ENCODE measurements at places on chromosomes 4 and X.

GRCh38 chrX:132750331-132751062, 207.9 kb downstream of the HS6ST2 start:
- DNase-seq: no peak

GRCh38 chr4:76090241-76090691, 15.8 kb downstream of the ART3 start:
- peak; percentile 17 for DNase-seq

GRCh38 chrX:128634754-128635153, 582.6 kb upstream of the ACTRT1 start:
- DNase-seq: no peak

- DNase-seq: no peak
Measured at GRCh38 chr4:156781852-156782251, 189.7 kb downstream of the PDGFC start.

DNA sequence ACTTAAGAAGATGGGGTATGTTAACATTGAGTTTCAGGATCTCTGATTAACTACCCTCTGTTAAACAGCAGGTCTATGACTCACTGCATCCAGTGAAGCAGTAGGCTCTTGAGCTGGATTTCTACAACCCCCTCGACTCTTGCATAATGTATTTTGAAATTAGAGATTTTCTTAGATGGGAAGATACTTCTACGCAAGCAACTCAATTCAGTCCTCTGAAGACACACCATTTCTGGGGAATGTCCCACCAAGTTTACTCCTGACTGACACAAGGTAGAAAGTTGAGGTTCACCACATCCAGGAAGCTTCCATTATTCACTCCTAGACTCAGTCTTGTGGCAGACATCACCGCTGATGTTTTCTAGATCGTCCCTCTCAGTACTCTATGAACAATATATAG, 12.9 kb downstream of the PALLD start:
- no peak for DNase-seq

DNA sequence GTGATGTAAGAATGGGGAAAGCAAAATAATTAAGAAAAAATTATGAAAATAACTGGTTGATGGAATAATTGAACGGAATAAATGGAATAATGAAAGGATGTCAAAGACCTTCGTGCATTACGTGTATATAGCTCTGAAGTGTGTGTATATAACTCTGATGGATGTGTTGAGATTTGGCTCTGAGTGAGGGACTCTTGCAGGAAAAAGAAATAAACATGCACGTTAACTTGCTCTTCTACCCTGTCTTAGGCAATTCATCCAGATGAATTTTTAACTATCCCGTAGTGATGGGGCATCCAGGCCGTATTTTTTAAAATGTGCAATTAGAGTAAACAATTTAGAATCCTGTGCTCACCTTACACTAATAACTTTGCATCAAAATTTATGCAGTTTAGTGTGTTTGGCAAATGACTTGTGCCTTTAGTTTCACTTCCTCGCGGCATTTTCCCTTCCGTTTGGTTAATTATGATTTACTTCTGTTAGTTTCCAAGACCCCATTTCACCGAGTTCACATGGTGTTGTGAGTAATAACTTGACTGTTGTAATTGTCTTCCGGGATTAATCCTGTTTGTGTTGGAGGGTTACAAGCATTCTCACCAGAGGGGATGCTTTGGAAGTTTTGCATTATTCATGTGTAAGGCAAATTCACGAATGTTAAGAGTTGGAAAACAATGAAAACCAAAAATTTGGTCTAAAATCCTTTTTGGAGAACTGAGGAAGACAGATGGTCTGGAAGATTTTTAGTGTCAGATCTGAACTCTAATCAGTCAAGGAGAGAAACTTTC, 256.5 kb upstream of the FAT1 start:
- DNase-seq: no peak

- DNase-seq: no peak
Measured at GRCh38 chrX:311156-312129, 7.2 kb downstream of the GTPBP6 start.

GRCh38 chrX:25285598-25285997, 269.8 kb upstream of the ARX start:
- DNase-seq: no peak

GRCh38 chrX:65686236-65686635, 18.8 kb downstream of the MSN start:
- DNase-seq: no peak

DNA sequence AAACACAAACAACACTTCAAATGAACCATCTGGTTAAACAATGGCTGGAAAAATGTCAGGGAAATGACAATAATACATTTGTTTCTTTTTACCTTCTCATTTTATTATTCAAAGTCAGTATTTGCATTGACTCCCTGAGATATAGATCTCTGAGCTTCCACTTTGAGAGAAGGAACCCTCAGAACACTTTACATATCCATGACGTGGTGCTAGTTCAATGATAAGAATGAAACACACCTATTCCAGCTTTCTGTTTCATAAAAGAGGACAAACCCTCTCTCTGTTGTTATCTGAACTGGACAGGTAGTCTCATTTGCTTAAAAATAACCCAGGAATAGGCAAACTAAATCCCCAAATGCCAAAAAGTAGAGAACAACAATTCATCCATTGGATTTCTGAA, 65.3 kb upstream of the CCSER1 start:
- no peak for DNase-seq

- DNase-seq: no peak
Measured at GRCh38 chrX:147069926-147070325, 255.4 kb upstream of the CXorf51A start.

DNA sequence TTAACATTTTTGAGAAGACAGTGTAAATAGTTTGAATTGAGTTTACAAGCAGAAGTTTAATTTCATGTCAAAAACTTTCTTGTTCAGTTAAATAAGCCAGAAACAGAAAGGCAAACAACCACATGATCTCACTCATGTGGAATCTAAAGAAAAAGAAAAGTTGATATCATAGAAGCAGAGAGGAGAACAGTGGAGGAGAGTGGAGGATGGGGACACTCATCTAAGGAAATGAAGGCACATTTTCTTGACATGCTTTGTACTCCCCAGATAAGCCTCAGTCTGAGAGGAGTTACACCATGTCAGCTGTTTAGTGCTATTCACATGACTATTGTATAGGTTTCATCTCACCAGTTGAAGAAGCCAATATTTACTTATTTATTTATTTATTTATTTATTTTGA, 13.5 kb downstream of the SNCA start:
- no peak for DNase-seq

DNA sequence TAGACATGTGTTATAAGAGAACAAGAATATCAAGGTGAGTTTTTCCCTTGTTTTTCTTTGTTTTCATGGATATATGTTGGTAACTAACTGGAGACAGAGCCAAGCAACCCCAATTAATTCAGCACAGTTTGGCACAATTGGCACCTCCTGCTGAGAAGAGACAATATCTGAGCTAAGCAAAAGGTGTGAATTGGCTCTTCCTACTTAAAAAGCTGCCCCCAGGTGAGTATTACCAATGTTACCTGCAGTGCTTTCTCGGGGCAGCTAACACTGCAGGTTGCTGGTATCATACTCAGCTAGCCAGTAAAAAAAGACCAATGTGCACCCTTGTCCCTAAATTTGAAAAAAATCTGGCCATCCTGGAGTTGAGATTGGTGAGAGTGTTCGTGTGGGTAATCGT, 871.2 kb upstream of the TENM3 start:
- no peak for DNase-seq

DNA sequence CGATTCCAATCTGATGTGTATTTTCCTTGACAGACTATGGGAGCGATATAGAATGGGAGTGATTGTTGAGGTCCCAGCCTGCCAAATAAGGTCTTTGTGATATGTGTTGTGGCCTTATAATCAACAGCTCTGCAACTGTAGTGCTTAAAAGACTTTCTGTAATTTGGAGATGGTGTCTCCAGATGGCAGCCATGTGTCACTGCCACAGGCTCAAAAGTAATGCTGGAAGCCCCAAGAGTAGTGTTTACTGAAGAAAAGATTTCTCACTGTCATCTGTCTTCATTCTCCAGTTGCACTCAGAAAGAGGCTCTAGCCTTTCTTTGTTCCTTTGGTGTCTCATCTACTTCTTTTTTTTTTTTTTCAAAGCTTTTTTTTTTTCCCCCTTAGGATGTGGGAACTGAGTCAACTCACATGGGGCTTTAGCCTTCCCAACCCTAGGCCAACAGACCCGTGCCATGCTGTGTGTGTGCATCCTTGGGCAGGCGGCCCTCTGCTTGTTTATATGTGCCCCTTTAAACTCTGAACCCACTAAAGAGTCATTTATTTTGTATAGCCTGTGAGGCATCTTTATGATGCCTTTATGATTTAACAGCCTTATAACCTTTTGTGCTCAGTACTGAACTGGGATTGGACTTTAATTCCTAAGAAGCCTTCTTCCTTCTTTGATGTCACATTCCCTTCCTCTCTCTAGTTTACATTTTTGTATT, 15.6 kb downstream of the SRPX2 start:
- DNase-seq: no peak

- DNase-seq: no peak
Measured at GRCh38 chr4:128521648-128522111, 234.1 kb upstream of the PGRMC2 start.

DNA sequence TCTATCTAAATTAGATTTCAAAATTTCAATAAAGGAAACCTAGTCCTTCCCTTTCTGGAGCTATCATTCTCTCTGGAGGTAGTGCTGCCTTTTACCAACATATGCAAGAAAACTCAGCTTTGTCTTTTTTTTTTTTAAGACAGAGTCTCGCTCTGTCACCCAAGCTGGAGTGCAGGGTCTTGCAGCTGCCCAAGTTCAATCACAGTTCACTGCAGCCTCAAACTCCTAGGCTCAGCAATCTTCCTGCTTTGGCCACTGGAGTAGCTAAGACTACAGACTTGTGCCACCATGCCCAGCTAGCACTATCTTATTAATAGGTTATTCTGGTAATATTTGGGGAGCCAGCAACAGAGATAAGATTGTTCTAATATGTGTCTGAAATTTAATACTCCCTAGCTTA, 12.3 kb downstream of the AASDH start:
- no peak for DNase-seq

DNA sequence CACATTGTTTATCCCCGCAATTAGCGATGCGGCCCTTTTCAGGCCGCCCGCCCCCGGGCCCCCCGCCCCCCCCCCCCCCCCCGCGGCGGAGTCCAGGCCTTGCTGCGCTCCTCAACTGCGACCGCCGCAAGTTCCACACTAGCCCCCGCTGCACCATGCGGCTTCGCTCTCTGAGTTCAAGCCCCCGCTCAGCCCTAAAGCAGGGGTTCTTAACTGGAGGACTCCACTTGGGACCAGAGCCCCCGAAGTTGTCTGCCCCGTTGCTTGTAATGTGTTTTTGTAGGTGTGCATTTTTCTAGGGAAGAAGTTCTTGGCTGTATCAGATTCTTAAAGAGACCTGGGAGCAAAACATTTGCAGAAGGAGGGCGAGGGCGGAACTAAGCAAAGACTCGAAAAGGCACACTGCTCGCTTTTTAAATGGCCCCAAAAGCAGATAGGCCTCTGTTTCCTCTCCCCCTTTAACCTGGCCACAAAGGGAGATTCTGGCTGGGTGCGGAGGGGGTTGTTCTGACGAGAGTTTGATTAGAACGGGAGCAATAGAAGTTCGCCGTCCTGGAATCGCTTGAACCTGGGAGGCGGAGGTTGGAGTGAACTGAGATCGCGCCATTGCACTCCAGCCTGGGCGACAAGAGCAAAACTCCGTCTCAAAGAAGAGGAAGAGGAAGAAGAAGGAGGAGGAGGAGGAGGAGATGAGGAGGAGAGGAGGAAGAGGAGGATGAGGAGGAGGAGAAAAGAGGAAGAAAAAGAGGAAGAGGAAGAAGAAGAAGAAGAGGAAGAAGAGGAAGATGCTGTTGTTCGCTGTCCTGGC, 2.3 kb upstream of the MSX1 start:
- DNase-seq: peak; percentile 52

- DNase-seq: no peak
Measured at GRCh38 chr4:7647600-7648543, 213.1 kb upstream of the PSAPL1 start.

- no peak for DNase-seq
Measured at GRCh38 chr4:111108153-111108552, 485.3 kb upstream of the PITX2 start.

- no peak for DNase-seq
Measured at GRCh38 chr4:134345244-134345643, 143.7 kb upstream of the PABPC4L start.

DNA sequence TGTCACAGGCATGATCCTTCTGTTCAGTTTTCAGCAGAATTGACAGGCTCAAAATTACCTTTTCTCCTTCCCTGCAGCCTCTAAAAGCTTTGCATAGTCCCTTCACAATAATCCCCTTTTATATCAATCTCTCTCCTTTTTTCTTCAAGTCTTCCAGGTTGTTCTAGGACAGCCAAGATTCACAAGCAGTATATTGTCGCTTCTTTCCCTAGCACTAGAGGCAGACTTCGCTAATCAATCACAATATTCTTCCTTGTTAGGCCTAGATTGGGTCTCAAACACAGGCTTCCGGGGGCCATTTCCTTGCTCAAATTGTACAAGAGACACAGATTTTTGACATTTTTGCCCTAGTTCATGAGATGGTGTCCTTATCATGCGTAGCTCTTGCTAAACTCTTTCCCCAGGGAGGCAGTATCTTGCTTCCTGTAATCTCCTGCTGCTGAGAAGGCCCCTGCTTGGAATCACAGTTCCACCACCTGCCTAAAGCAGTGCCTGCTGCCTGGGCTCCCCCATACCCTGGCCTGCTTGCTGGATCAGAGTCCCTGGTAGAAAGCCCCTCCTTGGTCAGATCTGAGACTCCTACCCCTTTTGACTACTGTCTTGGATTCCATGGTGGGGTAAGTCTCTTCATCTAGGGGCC, 57.3 kb downstream of the DMP1 start:
- DNase-seq: no peak

GRCh38 chr4:152161676-152162330, 374.1 kb downstream of the FBXW7 start:
- DNase-seq: no peak

- DNase-seq: peak; percentile 10
Measured at GRCh38 chrX:130330706-130331105, 9.0 kb upstream of the SLC25A14 start.

DNA sequence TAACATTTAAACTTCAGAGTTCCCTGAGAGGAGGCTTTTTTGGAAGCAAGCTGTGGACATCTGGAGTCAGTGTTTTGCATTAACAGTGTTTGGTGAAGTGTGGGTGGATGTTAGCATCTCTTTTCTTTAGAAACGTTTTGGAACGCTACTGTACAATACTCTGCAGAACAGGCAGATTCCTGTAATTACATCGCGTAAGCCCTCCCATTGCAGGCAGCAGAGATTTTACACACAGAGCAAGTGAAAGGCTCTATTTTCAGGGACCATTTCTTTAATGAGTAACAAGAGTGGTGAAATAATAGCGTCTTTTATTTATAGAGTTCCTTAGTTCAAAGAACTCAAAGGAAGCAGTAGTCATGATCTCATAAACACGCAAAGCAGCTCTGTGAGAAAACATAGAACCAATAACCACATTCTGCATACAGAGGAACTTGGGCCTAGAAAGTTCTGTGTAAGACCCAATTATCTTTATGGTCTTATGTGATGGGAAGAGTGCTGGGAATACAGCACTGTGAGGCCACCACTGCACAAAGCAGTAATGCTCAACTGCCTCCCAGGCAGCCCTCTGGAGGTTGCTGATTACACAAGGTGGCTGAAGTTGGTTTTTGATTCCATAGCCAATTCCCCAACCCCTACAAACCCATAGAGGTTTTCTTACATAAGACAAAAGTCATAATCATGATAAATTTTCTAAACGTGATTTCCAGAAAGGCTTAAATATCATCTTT, 298.7 kb upstream of the EPHA5 start:
- DNase-seq: no peak

GRCh38 chr4:168507178-168507815, 10.4 kb downstream of the PALLD start:
- DNase-seq: no peak

- no peak for DNase-seq
Measured at GRCh38 chr4:6692806-6693205, 872 bp upstream of the S100P start.

GRCh38 chrX:45804276-45804675, 603.6 kb upstream of the DIPK2B start:
- DNase-seq: no peak

Measured in GM06990 (cell line).